GM23248 (cell line): ENCODE measurements at places on chromosomes 3 and 15. TPM values are rescaled to one million over a fixed set of nuclear protein-coding genes. Genes with fewer than 3 reads are reported as not detected.
A peak's percentile ranks its signal among the peaks of the same experiment; 100 is the strongest.

Gene C3orf85
- not detected in 2 replicates for polyA plus RNA-seq

Gene GPR160
- polyA plus RNA-seq: 0.44 and 0.73 TPM in 2 replicates

Gene NOX5
- 0.11 TPM in 1 of 2 replicates, not detected in the other for polyA plus RNA-seq

Gene MTHFS
- polyA plus RNA-seq: 37.3 and 38.2 TPM in 2 replicates

- H3K4me3 ChIP-seq: no peak overlapping the region
- no peaks in the 10 kb centered on the region for H3K27me3 ChIP-seq
- H3K27ac ChIP-seq: no peak overlapping the region
- DNase-seq: no peak
Measured at GRCh38 chr15:90683876-90684275, 33.3 kb upstream of the BLM start.

- H3K27ac ChIP-seq: peak overlapping the region; percentile 71
- peak; percentile 80 for DNase-seq
- H3K27me3 ChIP-seq: no peaks in the 10 kb centered on the region
- no peak overlapping the region for H3K4me3 ChIP-seq
- H3K36me3 ChIP-seq: no peaks in the 10 kb centered on the region
Measured at GRCh38 chr3:13497386-13497785, 17.3 kb downstream of the HDAC11 start.

GRCh38 chr3:33717866-33718594 is at the start of gene CLASP2:
CLASP2 (minus strand) TSS chr3:33718254; CDS start chr3:33718002, 252 bp downstream.
- no peaks in the 10 kb centered on the region for H3K27me3 ChIP-seq
- H3K4me3 ChIP-seq: peak within 1 kb of the TSS; percentile 86
- peak; percentile 95 for DNase-seq
- H3K27ac ChIP-seq: peak within 1 kb of the TSS; percentile 89

DNA sequence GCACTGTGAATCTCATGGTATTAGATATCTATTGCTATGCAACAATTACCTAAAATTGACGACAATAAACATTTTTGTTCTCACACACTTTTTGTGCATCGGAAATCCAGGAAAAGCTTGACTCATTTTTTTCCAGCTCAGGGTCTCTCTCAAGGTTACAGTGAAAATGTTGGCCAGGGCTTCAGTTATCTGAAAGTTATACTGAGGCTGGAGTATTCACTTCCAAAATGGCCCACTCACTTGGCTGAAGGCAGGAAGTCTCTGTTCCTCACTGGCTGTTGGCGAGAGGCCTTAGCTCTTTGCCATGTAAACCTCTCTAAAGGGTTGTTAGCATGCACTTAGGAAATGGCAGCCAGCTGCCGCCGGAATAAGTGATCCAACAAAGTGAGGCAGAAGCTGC is 41.4 kb downstream of the OSTN start:
- H3K4me1 ChIP-seq: peaks cover 27% of the 10 kb centered on the region
- DNase-seq: no peak
- H3K36me3 ChIP-seq: no peaks in the 10 kb centered on the region
- no peaks in the 10 kb centered on the region for H3K27me3 ChIP-seq
- no peak overlapping the region for H3K4me3 ChIP-seq

DNA sequence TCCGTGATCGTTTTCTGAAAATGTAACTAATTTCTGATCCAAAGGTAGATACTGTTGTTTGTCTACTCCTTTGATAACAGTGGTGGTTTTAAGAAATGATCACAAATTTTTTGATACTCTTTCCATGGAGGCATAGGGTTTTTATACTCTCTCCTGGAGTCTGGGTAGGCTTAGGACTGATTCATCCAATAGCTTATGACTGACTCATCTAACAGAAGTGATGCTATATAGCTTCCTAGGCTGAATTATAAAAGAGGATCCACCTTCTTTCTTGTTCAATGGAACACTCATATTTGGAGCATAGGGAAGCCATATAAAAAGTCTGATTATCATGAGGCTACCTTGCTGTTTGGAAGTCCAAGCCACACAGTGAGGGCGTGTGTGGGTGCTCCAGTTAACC is 84.3 kb downstream of the CHST2 start:
- no peak overlapping the region for H3K27ac ChIP-seq
- peaks cover 12% of the 10 kb centered on the region for H3K4me1 ChIP-seq
- H3K36me3 ChIP-seq: no peaks in the 10 kb centered on the region
- peak; percentile 60 for DNase-seq

DNA sequence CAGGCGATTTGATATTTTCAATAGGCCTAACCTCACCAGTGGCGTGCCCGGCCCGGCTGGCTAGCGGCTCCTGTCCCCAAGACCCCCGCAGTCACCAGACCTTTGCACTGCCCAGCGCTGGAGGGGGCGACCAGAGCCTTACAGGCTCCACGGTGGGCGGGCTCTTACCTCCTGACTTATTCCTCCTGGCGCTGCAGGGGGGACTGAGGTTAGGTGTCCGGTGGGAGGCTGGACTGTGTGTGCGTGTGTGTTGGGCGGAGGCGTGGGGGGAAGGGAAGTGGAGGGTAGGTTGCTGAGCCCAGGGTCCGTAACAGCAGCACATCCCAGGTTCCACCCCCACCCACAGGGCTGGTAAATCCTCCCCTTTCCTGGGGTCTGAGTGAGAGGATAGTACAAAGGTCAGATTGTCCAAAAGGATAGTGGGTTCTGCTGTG is 27.5 kb upstream of the THRB start:
- no peaks in the 10 kb centered on the region for H3K36me3 ChIP-seq
- peak overlapping the region; percentile 88 for H3K4me3 ChIP-seq
- 0 out of 2 replicates have a peak, but pooled peaks cover 5% of the 10 kb centered on the region for H3K27me3 ChIP-seq
- H3K4me1 ChIP-seq: no peaks in the 10 kb centered on the region
- no peak overlapping the region for H3K27ac ChIP-seq
